ENCODE measurements at places on chromosomes 16 and 17. TPM values are rescaled to one million over a fixed set of nuclear protein-coding genes. Genes with fewer than 3 reads are reported as not detected.

DNA sequence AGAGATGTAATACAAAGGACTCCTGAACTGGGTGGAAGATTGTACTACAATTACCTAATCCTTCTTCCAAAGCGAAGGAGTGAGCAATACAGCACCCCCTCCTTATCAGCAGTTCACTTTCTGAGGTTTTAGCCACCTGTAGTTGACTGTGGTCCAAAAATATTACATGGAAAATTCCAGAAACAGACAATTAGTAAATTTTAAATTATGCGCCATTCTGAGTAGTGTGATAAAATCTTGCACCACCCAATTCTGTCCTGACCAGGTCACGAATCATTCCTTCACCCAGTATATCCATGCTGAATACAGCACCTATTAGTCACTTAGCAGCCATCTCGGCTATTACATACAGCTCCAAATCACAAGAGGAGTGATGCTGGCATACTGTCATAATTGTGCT is 23.2 kb downstream of the VPS53 start:
- peaks cover 32% of the 10 kb centered on the region for H3K36me3 ChIP-seq
- H3K27me3 ChIP-seq = no peaks in the 10 kb centered on the region
- no peak overlapping the region for H3K4me3 ChIP-seq

DNA sequence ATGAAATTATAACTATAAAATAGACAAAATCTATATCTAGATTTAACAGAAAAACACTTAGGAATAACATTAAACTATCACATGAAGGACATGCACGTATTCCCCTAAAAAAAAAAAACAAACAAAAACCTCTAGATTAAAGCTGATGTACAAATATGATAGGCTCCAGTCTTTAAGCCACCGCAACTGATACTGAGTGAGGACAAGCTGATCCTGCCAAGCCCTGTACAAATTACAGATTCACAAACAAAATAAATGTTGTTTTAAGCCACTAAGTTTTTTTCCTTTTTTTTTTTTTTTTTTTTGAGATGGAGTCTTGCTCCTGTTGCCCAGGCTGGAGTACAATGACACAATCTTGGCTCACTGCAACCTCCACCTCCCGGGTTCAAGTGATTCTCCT is 35.3 kb downstream of the SMURF2 start:
- no peak overlapping the region for H3K4me3 ChIP-seq
- no peaks in the 10 kb centered on the region for H3K4me1 ChIP-seq
- no peak for DNase-seq
- H3K27ac ChIP-seq = no peak overlapping the region

DNA sequence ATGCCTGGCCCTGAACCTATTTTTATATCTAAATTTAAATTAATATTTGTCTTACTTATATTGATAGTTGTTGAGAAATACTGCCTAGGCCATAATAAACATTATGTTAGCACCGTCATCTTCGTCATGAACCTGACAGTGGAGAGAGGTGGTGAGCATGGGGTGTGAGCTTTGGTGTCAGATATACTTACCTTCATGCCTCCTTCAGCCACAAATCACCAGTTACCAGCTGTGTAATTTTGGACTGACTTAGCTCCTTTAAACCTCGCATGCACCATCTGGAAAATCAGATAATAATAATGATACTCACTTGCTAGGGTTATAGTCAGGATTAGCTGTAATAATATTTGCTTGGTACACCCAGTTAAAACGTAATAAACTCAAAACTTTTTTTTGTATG is 35.0 kb downstream of the SNX29 start:
- H3K4me1 ChIP-seq = no peaks in the 10 kb centered on the region
- no peaks in the 10 kb centered on the region for H3K36me3 ChIP-seq

DNA sequence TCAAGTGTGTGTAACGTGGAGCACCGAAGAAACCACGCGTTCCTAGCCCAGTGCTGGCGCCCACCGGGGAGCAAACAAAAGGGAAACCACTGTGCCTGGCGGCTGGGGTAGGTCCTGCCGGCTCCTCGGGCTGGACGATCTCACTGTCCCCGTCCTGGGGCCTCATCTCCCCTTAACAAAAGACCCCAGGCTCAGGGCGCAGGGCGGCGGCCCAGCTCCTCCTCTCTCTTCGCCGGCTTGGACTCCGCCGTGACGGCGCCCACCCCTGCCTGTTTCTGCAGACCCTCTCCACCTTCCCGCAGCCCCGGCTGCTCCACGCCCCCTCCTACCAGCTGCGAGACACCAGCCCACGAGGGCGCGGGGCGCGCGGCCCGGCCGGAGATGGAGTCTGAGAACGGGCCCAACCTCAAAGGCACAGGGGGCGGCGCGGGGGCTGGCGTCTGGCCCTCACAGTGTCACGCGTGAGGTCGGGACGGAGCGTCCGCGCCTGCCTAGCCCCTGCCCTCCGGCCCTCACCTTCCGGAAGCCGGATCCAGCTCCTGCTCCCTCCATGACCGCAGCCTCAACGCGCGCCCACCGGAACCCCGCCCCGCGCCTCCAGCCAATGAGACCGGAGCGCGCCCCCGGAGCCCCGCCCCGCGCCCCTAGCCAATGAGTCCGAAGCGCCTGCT is at the start of gene CENPX:
Gene CENPX, minus strand, starts transcription at position 569 of the 671 bp plus-strand sequence. Its CDS starts 17 bp downstream, at position 552.
- no peaks in the 10 kb centered on the region for H3K27me3 ChIP-seq
- peaks cover 17% of the 10 kb centered on the region for H3K36me3 ChIP-seq
- peaks cover 36% of the 10 kb centered on the region for H3K4me1 ChIP-seq
- DNase-seq = no peak

- H3K4me1 ChIP-seq = no peaks in the 10 kb centered on the region
- peaks cover 15% of the 10 kb centered on the region for H3K27me3 ChIP-seq
- no peaks in the 10 kb centered on the region for H3K36me3 ChIP-seq
- H3K27ac ChIP-seq = no peak overlapping the region
- no peak overlapping the region for H3K4me3 ChIP-seq
Observed at GRCh38 chr16:82178352-82178751, 8.3 kb upstream of the MPHOSPH6 start.

Gene CD300A
- 2.5 TPM for total RNA-seq

Gene SAP30BP
- total RNA-seq = 79.7 TPM

GRCh38 chr16:15665107-15665506 is 15.1 kb downstream of the NDE1 start:
- H3K36me3 ChIP-seq = peaks cover 52% of the 10 kb centered on the region
- no peaks in the 10 kb centered on the region for H3K4me1 ChIP-seq
- H3K27ac ChIP-seq = no peak overlapping the region
- no peak overlapping the region for H3K4me3 ChIP-seq
- no peak for DNase-seq

DNA sequence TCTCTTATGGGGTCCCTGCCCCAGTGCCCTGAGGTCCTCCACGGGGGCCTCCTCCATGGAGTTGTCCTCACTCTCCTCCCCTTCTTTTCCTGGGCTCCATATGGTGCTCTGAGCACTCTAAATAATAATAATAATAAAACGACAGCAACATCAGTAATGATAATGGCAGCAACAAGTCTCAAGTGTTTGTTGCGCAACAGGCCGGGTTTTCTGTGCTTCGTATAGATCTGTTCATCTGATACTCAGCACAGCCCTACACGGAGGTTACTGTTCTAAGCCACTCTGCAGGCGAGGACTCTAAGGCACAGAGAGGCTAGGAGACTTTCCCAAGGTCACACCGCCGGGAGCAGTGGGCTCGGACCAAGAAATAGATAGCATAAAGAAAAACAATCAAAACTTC is 13.7 kb downstream of the CIBAR2 start:
- no peak overlapping the region for H3K27ac ChIP-seq
- H3K27me3 ChIP-seq = peaks cover 18% of the 10 kb centered on the region
- H3K4me3 ChIP-seq = no peak overlapping the region
- DNase-seq = no peak

- no peaks in the 10 kb centered on the region for H3K27me3 ChIP-seq
- H3K36me3 ChIP-seq = peaks cover 24% of the 10 kb centered on the region
- no peaks in the 10 kb centered on the region for H3K4me1 ChIP-seq
- no peak overlapping the region for H3K4me3 ChIP-seq
Observed at GRCh38 chr17:14078027-14078426, 8.7 kb downstream of the COX10 start.

DNA sequence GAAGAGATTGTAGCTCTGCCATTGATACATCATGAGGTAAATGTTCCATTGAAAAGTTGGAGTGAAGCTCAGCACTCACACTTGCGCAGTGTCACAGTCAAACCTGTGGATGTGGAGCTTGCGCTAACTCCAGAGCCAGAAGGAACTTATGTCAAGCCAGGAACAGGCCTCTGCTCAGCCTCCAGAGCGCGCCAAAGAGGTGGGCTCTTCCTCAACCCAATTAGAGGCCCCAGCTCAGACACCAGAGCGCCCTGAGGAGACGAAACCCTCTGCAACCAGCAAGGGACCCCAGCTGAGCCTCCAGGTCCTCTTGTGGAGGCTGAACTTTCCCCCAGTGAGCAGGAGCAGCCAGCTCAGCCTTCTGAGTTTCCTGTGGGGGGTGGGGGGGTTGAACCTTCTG is 61.5 kb upstream of the FBXO47 start:
- DNase-seq = no peak
- no peaks in the 10 kb centered on the region for H3K36me3 ChIP-seq
- H3K4me1 ChIP-seq = peaks cover 8% of the 10 kb centered on the region
- no peak overlapping the region for H3K4me3 ChIP-seq
- no peak overlapping the region for H3K27ac ChIP-seq
- peaks cover 9% of the 10 kb centered on the region for H3K27me3 ChIP-seq

GRCh38 chr17:2002767-2003329 is 22.3 kb downstream of the RTN4RL1 start:
- no peak overlapping the region for H3K4me3 ChIP-seq
- no peaks in the 10 kb centered on the region for H3K36me3 ChIP-seq
- peaks cover 2% of the 10 kb centered on the region for H3K27me3 ChIP-seq
- H3K27ac ChIP-seq = no peak overlapping the region
- DNase-seq = no peak

GRCh38 chr17:55983096-55983495 is 170.2 kb upstream of the ANKFN1 start:
- H3K36me3 ChIP-seq = no peaks in the 10 kb centered on the region
- DNase-seq = peak; percentile 29
- no peaks in the 10 kb centered on the region for H3K27me3 ChIP-seq
- no peak overlapping the region for H3K27ac ChIP-seq
- no peak overlapping the region for H3K4me3 ChIP-seq

Gene EVI2B
- total RNA-seq = 0.66 TPM

DNA sequence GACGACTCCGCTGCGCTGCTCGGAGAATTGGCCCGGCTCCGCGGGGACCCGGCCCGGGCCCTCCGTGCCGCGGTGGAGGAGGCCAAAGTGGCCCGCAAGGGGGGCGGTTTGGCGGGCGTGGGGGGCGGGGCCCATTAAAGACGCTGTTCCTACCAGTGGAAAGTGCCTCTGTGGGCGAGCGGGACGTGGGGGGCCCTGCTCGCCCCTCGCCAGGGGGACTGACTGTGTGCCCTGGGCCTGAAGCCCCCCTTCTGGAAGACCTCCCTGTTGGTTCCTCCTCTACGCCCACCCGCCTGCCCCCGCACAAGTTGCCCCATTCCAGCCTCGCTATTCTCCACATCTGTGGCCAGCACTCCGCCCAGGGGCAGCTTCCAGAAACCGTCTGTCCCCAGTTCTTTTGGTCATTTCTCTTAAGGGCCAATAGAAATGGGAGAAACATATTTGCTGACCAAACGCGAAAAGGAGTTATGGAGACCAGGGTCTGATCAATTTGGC is 1.9 kb upstream of the FGF11 start:
- no peak overlapping the region for H3K27ac ChIP-seq
- H3K36me3 ChIP-seq = no peaks in the 10 kb centered on the region
- DNase-seq = no peak
- peak overlapping the region; percentile 26 for H3K4me3 ChIP-seq

Gene SDR42E1
- 0.93 TPM for total RNA-seq

DNA sequence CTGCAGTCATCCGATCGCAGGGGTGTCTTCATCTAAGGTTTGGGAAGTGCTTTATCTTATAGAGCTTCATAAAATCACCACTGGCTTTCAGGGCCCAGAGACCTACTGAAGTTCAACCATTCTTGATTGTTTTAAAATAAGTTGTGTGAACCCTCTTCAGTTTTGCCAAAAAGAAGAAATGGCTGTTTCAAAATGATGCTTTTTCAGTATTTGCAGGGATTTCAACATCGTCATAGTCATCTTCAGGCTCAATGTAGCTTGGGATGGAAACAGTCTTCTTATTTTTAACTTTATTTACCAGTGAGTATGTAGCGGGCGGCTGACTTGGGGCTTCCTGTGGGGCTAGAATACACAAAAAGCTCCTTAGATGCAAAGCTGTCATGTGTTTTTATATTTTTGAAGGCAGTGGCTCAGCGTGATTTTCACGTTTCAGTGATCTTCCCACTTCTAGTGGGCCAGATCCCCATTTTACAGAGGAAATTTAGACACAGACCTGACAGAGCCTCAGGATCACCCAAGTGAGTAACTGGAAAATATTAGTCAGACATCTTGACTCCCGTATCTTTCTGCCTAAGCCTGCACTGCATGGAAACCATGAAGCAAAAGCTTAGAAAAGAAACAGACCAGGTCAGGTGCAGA is 19.1 kb upstream of the ZNF594 start:
- no peaks in the 10 kb centered on the region for H3K27me3 ChIP-seq
- no peak overlapping the region for H3K27ac ChIP-seq
- no peaks in the 10 kb centered on the region for H3K4me1 ChIP-seq
- H3K4me3 ChIP-seq = no peak overlapping the region

Gene CSH1
- 21.9 TPM for total RNA-seq

Gene DPEP2
- 0.75 TPM for total RNA-seq

DNA sequence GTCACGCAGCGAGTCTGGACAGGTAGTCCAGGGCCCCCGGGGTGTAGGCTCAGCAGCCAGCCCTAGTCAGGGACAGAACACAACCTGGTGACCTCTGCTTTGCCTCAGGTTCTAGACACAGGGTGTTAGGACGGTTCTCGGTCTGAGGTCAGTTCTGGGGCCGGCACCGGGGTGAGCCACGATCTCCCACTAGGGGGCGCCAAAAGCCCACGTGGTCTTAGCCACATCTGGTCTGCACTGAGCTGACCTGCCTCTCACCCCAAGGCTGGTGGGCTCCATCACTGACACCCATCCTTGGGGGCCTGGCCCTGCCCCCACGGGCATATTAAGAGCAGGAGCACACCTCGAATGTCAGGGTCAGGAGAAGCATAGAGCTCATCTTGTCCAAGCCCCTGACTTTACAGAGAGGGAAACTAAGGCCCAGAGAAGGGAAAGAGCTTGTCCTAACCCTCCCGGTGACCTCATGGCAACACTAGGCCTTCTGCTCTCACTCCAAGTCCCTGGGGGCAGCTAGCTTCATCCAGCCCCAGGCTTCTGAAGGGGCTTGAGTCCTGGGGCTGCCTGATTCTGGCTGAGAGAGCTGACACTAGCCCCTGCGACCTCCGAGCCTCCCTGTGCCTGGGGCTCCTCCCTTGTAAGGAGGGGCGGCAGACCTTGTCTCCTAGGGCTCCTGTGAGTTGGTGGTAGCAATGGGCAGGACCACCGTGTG is 9.0 kb downstream of the SLC5A10 start:
- H3K27ac ChIP-seq = no peak overlapping the region
- DNase-seq = peak; percentile 66
- H3K4me1 ChIP-seq = peaks cover 7% of the 10 kb centered on the region
- no peaks in the 10 kb centered on the region for H3K36me3 ChIP-seq
- no peak overlapping the region for H3K4me3 ChIP-seq
- no peaks in the 10 kb centered on the region for H3K27me3 ChIP-seq
